ENCODE measurements at places on chromosomes 4 and X.
A peak's percentile ranks its signal among the peaks of the same experiment; 100 is the strongest.

DNA sequence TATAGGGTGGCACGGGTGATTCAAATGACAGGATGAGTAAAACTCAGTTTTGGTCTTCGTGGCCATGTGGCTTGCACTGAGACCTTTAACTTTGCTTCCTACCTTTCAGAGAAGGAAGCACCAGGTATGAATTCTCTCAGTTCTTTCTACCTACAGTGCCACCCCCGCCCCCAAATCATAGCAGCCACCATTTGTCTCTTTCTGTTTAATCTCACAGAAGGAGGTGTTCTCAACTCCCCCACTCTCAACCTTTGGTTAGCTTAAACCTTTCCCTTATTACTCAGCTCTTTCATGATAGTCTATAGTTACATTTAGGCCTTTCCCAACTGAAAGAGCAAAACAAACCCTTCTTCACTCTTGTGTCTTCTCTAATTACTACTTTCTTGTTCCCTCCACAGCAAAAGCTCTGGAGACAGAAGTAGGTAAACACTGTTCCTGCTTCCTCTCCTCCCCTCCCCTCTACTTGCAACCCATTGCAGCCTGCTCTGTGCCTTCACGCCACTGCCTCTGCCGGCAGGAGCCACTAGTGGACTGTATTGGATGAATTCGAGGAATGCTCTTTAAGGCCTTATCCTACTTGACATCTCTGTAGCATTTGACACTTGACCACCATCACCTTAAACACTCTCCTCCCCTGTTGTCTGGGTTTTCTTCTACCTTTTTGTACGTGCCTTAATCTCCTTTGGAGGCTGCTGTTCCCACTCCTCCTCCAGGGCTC lies 123.7 kb downstream of the AFF1 start:
- peak; percentile 59 for DNase-seq

GRCh38 chr4:47106561-47106960 lies 75.2 kb downstream of the GABRB1 start:
- DNase-seq: no peak

GRCh38 chr4:7772711-7773385 lies 166.8 kb downstream of the AFAP1 start:
- no peak for DNase-seq

DNA sequence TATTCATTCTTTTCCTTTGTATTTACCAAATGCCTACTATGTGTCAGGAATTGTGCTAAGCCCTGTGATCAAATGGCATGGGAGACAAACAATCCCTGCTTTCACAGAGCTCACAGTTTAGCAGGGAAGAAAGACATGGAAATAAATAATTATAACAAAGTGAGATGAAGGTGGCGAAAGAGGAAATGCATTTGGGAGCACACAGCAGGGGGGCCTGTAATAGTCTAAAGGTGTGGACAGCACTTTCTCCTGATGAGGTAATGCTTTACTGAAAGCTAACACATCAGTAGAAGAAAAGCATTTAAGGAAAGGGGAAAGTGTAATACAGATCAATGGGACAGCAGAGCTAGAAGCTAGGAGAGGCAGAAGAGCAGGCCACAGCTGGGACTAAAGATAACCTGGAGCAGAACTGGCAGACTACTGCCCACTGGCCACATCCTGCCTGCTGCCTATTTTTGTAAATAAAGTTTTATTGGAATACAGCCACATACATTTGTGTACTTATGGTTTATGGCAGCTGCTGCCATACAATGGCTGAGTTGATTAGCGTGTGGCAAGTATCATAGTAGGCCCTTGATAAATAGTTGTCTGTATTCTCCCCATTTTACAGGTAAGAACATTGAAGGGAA lies 67.1 kb upstream of the TAPT1 start:
- no peak for DNase-seq

GRCh38 chr4:38177641-38178391 lies 217.6 kb downstream of the PTTG2 start:
- DNase-seq: no peak

- DNase-seq: no peak
Measured at GRCh38 chr4:2487632-2488031, 18.7 kb downstream of the RNF4 start.

DNA sequence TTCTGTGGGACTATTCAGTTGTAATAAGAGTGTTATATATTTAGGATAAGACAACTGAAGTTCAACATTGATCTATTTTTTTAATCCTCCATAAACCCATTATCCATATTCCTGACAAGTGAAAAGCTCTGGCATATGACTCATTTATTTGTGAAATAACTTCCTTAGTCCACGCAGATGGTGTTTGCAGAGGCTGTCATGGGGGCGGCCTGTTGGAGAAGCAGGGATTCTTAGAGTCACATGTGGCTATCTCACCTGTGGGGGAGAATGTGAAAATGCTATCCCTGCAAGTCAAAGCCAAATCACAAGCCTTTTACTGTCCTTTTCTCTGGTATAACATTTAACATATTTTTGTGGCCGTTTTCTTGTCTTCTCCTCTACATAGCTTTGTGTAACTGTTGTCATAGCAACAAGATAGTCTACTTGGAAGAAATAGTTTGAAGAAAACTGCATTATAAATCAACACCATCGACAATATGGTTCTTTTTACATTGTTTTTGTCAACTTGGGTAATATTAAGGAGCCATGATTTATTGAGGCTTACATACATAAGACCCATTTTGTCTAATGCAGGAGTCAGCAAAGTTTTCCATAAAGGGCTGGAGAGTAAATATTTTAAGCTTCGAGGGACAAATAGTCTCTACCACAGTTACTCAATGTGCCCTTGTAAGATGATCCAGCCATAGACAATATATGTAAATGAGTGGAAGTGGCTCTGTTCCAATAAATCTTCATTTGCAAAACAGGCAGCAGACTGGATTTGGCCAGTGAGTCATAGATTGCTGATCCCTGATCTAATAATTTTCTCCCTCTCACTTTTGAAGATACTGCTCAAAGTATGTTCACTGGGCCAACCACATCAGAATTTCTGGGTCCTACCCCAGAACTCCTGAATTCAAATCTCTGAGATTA lies 395.0 kb downstream of the DTHD1 start:
- DNase-seq: peak; percentile 80

DNA sequence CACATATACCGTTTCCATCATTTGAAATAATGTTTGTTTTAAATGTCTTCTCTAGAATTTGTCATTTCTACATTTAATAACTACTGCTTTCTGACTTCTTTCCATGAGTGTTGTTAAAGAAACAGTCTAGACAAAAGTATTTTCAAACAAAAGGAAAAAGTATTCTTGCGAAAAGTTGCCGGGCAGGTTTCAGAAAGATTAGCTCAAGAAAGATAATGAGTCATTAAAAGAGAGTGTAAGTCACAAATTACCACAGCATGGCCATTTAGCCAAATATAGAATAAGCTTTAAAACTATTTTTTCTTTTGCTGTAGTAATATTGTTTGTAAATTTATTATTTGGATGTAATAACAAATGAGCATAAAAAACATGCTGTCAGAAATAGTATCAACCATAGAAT lies 493.0 kb downstream of the TLL1 start:
- DNase-seq: no peak

GRCh38 chr4:8281519-8282133 lies 12.1 kb downstream of the HTRA3 start:
- no peak for DNase-seq

DNA sequence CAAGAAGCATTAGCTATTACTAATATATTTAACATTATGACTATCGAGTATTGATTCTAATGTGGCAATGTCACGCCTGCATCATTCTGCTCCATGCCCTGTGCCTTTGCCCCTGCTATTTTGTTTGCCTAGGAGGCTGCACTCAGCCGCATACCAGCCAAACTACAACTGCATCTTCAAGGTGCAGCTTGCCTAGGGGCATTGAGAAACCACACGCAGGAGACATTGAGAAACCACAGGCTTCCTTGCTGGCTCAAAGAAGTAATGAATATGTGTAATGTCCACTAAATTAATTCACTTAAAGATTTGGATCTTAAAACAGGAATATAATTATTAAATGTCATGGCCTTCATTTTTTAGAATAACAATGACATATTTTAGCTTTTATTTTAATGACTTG lies 683.6 kb upstream of the TENM3 start:
- DNase-seq: no peak
